NCI-H510A (cell line): ENCODE measurements at places on chromosomes 3 and 15.

DNA sequence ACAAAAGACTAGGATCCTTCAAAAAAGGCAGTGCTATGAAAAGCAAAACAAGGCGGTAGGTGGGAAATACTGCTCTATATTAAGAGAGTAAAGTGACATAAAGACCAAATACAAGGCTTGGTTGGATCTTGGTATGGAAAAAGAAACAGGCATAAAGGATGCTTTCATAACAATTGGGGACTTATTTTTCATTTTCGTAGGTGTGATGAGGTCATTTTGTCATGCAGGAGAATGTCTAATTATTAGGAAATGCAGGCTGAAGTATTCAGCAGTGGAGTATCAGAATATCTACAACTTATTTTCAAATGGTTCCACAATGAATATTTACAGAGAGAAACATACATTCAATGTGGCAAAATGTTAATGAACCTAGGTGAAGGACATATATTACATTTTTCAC, 9.0 kb downstream of the XPC start:
- no peak for DNase-seq

DNA sequence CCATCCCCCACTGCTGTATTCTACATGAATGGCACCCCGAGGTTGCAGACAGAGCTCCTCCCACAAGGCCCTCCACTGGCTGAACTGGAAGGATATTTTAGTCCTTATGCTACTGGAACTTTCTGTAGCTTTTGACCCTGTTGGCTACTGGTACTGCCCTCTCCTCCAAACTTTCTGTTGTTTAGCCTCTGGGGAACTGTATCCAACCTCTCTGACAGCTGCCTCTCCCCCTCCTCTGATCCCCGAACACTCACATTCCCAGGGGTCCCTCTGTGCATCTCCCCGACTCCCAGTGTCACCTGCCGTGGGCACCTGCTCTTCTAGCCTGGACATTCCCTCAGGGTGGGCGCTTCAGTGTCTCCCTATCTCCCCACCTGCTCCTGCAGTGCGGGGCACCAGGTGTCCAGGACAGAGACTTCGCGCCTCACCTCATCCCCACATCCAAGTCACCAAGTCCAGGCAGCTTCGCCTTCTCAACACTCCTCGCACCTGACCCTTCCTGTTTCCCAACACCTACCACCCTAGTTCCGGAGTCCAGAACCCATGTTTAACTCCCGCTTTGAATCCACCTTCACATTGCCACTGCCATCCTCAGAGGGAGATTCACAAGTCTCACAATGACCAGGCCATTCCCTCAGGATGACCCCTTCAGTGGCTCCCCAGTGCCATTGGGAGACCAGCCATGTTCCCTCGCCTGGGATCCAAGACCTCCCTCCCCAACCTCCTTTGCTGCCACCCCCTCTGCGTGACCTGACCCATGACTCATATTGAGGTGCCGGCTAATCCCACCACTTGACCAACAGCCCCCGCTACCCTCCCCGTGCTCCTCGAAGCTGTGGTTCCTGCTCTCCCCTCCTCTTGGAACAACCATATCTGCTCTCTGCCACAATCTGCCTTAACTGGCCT, 34.2 kb downstream of the BDH1 start:
- no peak for DNase-seq

DNA sequence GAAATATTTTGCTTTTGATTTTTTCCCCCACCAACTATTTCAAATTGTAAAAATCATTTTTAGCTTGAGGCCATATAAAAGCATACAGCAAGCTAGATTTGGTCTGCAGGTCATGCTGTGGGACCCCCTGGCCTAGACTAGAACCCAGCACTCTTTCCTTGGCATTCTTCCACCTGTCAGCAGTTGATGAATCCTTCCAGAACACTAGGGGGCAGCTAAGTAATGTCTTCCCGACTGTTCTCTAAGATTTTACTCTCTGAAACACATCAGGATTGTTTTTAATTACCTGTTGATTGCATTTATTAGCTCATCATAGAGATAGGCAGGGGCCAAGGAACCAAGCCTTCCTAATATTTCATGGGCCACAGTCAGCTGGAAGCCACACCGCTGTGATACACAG, 174.5 kb downstream of the CACNA1D start:
- DNase-seq = no peak

- DNase-seq = no peak
These were observed 314.0 kb downstream of the KBTBD8 start for GRCh38 chr3:67312155-67312554.

DNA sequence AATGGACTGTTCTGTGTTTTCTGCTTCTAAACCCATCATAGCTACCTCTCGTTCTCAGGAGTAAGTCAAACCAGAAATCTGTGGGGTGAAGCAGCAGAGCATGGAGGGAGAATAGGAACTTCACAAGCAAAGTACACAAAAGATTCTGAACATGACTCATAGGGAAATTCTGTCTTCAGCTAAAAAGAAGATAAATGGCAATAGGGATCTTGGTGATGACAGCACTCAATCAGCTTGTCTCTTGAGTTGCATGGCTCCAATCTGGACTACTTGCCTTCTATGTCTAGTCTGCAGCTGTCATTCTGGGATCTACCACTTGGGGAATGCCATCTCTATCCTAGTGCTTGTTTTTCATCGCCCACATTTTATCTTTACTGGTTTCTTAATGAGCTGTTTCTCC, 13.5 kb upstream of the GRAMD1C start:
- DNase-seq = no peak

- no peak for DNase-seq
These were observed 911 bp downstream of the RFTN1 start for GRCh38 chr3:16512435-16513140.

DNA sequence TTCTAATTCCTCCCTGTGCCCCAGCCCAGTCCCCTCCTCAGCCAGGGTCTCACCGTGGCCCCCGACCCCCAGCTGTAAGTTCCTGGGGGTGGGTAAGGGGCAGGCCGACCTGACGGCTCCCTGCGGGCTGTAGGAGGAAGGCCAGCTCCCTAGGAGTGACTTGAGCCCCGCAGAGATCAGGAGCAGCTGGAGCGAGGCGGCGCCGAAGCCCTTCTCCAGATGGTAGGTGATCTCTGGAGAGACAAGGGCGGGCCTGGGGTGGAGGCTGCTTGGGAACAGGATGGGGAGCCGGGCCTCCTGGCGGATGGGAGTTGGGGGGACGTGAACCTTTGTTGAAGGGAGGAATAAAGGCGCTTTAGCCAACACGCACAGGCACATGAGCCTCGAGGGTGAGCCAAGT, 4.2 kb downstream of the SLC28A1 start:
- DNase-seq = no peak

- no peak for DNase-seq
These were observed 1.8 kb downstream of the IGDCC3 start for GRCh38 chr15:65375871-65376607.

DNA sequence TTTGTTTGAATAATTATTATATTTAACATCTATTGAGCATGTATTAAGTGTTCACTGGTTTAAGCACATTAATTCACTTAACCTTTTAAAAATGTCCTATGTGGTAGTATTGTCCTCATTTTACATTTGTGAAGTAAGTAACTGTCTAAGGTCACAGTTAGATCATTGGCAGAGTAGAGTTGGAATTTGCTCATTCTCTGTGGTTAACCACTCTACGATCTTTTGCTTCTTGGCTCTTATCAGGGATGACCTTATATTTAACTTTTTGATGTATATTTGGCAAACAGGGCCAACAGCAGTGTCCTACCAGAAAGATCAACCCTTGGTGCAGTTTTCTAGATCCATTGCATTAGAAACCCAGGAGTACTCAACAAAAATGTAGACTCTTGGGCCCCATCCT, 34.0 kb downstream of the PXK start:
- DNase-seq = no peak

- no peak for DNase-seq
These were observed 33.2 kb downstream of the CBLB start for GRCh38 chr3:105835606-105836005.

DNA sequence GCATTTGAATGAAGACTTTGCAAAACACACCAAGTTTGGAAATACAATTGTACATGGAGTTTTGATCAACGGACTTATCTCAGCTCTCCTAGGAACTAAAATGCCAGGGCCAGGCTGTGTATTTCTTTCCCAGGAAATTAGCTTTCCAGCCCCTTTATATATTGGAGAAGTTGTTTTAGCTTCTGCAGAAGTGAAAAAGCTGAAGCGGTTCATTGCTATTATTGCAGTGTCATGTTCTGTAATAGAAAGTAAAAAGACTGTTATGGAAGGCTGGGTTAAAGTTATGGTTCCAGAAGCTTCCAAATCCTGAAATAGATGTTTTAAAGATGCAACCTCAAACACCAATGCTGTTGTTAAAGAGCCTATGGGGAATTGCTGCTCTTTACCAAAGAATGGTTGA, 11.5 kb downstream of the HTD2 start:
- no peak for DNase-seq

GRCh38 chr3:113200946-113201345, 10.4 kb upstream of the BOC start:
- DNase-seq = no peak

GRCh38 chr3:72473156-72473555, 375.1 kb downstream of the SHQ1 start:
- DNase-seq = no peak

DNA sequence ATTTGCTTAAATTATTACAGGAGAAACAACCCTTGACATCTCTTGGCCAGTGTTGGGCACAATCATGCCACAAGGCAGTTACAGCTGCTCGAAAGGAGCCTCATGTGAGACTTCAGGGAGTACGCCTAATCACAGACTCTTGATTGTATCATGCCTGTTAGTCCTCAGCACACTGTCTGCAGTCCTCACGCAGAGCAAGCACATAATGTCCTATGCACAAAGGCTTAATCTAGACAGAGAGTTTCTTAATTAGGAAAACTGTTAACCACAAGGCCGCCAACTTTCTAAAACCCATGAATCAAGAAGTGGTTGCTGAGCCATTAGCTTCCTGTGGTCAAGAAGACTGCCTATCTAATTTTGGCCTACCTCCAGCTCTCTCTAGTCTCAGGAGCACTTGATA, 172.0 kb downstream of the UNC13C start:
- no peak for DNase-seq

GRCh38 chr3:126901631-126902030, 81.3 kb upstream of the PLXNA1 start:
- no peak for DNase-seq

- no peak for DNase-seq
These were observed 48.7 kb upstream of the CPB1 start for GRCh38 chr3:148778926-148779325.

GRCh38 chr3:183252973-183253527, at the start of gene B3GNT5:
TSS of gene B3GNT5 (plus strand) at chr3:183253253. CDS start at chr3:183269799, 16,546 bp downstream.
- DNase-seq = peak; percentile 90

GRCh38 chr3:48151058-48151806, 37.0 kb downstream of the CDC25A start:
- peak; percentile 65 for DNase-seq

- DNase-seq = no peak
These were observed 164.3 kb upstream of the NUDT16 start for GRCh38 chr3:131217296-131217741.

GRCh38 chr3:107208100-107208499, 169.1 kb upstream of the CCDC54 start:
- no peak for DNase-seq

- no peak for DNase-seq
These were observed 160.5 kb upstream of the CCDC54 start for GRCh38 chr3:107216711-107217110.

DNA sequence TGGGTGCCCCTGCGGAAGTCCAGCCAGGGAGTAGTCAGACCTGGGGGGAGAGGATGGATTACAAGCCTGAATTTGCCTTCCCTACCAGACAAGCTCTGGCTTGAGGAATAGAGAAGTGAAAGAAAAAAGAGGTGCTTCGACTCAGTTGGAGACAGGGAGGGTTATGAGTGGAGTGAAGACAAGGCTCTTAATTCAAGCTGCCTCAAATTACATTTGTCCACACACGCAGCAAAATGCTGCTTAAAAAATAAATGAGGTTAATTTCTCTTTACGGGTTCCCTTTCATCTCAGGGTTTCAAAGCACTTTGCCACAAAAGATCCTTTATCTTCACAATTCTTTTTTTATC, 49.0 kb upstream of the SLC4A7 start:
- no peak for DNase-seq

- DNase-seq = no peak
These were observed 35.6 kb upstream of the PYDC2 start for GRCh38 chr3:191425322-191425734.

DNA sequence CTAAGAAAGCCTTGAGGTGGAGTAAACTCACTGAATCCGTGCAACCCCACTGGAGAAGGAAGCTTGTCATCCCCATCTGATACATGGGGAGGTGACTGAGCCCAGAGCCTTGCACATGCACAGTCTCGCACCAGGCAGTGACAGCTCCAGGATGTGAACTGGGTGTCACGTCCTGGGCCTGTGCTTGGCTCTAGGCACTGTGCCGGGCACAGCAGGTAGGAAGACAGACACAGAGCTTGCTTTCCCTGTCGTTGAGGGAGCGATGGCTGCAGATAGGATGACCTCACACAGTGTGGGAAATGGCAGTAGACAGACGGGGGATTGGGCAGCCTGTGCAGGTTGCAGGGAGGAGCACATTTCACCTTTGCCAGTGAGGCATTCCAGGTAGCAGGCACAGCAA, 12.2 kb upstream of the ATP2B2 start:
- no peak for DNase-seq

- DNase-seq = no peak
These were observed 19.2 kb downstream of the EXOSC7 start for GRCh38 chr3:44995142-44995770.

DNA sequence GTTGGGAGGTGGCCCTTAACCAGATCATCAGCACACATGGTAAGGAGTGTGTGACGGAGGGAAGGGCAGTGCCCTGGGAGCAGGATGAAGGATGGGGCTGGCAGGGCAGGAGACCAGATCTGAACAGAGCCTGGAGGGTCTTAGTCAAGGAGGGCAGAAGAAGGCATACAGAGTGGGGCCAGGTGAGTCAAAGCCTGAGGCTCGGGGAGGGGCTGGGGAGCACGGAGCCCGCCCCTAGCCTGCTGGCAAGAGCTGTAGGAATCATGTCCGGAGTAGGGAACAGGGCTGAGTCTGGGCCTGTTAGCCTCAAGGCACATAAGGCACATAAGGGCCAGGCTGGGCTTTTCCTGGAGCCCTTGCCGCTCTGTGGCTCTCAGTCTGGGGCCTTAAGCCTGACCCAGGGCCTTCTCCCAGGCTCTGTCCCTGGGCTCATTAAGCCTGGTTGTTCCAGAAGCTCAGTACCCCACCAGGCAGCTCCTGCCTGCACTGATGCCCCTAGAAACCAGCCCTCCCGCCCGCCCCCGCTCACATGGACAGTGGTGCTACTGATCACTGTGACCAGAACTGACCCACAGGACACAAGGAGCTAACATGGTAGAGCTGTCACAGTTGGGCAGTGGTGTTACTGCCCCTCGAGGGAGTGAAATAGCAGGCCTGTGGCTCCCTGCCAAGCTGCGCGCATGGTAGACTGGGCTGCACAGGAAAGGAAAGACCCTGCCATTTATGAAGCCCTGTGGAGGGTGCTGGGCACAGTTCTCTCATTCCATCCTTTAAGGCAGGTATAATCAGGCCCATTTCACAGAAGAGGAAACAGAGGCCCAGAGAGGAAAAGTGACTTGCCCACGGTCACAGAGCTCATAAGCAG, 14.6 kb downstream of the ISG20 start:
- DNase-seq = no peak

DNA sequence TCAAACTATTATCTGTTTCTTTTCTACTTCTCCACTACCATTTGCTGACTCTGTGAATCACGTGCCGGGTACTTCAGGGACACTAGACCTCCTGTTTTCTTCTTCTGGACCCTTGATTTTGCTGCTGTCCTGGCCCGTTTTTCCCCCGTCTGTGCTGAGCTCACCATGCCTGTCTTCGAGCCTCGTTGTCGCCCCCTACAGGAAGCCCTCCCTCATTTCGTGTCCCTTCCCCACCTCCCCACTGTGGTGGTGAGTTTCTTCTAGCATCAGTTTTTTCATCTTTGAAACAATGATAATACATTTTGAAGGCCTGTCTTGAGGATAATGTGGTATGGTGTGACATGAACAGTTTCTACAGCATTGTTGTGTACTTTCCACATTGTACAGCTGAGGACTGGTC, 12.8 kb downstream of the GABRG3 start:
- DNase-seq = no peak
